ENCODE measurements at places on chromosomes 13 and 19.

GRCh38 chr19:16036941-16037340, 39.4 kb upstream of the TPM4 start:
- DNase-seq, result no peak

- no peak for DNase-seq
These were observed 16.4 kb downstream of the SLC27A1 start for GRCh38 chr19:17486545-17487240.

- DNase-seq, result no peak
These were observed 161.6 kb downstream of the ZIC5 start for GRCh38 chr13:99809926-99810325.

DNA sequence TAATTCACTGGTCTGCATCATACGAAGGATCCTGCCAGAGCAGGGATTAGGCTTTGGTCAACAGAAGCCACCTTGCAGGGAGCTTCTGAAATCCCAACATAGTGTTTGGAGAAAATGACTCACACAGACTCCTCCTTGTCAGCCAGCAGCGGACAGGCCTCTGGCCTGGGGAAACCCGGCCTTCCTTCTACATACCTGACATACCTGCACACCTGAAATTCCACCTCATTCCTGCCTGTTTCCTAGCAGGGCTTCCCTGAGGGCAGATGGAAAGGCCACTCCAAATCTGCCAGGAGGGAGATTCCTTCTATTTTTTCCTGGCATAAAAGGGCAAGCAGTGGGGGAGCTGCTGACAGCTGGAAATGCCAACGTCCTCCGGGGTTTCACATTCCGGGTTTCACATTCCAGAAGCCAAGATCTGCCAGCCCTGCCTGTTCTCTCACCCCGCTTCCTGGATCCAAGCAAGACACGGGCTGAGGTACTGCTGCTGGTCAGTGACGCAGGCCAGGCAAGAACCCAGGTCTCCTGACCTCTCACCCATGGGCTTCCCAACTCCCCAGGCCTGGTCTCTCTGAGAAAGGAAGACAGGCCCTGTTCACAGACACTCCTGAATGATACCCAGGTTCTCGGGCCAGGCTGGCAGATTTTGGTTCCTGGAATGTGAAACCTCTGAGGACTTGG, 18.2 kb upstream of the IGFL1 start:
- DNase-seq, result no peak

DNA sequence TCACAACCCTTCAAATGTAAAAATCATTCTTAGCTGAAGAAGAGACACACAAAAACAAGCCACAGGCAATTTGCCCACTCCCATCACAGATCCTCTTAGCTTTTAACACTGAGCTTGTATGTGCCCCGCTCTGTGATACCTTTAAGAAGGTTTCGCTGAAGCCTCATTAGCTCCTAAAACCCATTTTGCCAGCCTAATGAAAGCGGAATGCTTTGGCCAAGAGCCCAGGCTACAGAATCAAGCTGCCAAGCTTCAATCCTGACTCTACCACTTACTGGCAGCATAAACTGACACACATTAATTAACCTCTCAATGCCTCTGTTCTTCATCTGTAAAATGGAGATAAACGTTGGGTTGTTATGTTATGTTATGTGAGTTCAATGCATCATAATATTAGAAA, 10.5 kb downstream of the ZNF112 start:
- DNase-seq, result no peak

- peak; percentile 71 for DNase-seq
These were observed 1.7 kb upstream of the SLITRK5 start for GRCh38 chr13:87669379-87669978.

DNA sequence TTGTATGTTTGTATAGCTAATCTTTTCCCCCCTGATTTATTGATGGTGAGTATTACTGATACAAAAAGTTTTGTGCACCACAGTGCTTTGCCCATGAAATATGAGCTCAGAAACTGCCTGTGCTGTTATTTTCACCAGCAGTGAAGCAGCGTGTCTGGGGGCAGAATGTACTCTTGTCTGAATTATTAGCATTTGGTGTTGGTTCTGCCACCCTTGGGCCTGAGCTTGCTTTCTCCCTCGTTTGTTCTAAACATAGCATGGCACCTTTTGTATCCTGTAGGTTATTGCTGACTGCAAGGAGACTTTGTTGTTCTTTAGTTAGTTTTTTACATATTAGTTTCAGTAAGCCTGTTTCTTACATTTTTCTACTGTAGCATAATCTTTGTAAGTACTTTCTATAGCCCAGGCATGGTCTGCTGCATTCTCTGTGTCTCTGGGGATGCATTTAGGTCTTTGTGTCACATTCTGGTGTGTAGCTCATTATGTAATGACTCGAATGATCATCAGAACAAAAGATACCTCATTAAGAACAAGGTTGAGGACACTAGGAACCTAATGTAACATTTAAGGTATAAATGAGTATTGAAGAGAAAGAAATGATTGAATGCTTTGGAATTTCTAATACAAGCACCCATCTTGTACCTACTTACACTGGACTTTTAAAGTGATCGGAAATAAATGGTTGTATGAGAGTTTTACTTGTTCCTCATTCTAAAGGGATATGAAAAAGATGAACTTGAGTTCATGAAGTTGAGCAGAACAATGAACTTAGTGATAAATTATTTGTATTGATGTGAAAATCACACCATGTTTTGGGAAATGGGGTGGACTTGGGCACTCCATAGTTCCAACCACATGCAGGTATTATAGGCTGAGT, 50.3 kb upstream of the GPI start:
- no peak for DNase-seq

- peak; percentile 78 for DNase-seq
These were observed 9.4 kb downstream of the OCEL1 start for GRCh38 chr19:17235300-17235970.

DNA sequence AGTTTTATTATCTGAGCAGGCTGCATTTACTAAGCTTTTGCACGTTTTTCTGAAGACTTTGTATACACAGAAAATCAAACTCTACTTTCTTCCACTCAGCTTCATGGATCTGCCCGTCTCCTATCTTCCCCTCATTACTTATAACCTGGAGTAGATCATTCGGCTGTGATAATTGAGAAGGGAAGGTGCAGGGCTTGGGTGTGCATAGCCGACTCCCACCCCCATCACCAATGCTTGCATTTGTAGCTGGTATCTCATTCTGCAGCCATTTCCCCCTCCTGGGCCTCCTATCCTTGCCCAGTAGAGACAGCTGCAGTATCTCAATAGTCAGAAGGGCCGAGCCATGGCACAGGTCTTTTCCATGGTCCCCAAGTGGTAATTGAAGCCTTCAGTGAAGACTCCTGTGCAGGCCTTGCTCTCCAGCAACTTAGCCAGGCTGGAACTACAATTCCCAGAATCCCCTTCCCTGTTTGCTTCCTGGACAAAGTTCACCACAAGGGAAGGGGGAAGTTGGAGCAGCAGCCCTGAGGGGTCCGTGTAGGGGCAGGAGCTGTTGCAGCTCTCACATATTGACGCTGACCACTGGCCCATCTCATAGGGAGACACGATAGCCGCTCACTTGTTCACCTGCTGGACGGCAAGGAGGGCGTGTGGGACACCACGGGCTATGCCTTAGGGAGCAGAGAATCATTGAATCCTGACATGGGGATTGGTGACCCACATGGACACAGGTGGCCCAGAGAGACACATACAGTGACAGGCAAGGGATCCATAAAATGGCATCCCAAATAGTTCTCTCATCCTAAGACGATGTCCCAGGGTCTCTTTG, 2.1 kb upstream of the SIGLEC8 start:
- DNase-seq, result peak; percentile 28

DNA sequence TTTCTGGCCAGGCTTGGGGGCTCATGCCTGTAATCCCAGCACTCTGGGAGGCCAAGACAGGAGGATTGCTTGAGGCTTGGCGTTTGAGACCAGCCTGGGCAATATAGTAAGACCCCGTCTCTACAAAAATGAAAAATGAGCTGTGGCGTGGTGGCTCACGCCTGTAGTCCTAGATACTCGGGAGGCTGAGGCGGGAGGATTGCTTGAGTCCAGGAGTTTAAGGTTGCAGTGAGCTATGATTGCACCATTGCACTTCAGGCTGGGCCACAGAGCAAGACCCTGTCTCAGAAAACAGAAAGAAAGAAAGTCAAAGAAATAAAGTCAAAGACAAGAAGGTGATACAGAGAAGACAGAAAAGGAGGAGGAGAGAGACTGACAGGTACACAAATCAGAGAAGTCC, 2.5 kb upstream of the CACNG6 start:
- DNase-seq, result no peak

GRCh38 chr13:85367887-85368286, 431.3 kb downstream of the SLITRK6 start:
- no peak for DNase-seq

DNA sequence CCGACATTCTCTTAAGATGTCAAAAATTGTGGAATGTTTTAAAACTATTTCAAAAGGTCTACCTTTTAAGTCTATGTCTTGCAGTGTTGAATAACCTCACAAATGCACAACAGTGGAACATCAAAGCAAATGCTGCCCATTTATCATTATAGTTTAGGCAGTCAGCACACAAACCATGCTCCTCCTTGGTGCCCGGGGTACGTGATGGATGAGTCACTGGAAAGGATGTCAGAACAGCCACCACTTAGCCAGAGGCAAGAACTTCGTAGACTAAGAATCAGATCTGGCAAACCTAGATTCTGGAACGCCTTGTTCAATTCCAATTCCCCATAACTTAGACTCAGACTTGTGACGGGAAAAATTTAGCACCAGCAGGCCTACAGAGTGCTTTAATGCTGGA, 343.6 kb downstream of the FGF9 start:
- peak; percentile 1 for DNase-seq

GRCh38 chr13:71021825-71022422, 845.1 kb downstream of the DACH1 start:
- peak; percentile 42 for DNase-seq

- DNase-seq, result peak; percentile 81
These were observed 367.3 kb downstream of the DCT start for GRCh38 chr13:94112227-94112626.

- no peak for DNase-seq
These were observed 676.2 kb downstream of the GPC5 start for GRCh38 chr13:92074658-92075057.

- no peak for DNase-seq
These were observed 19.9 kb upstream of the DHRS12 start for GRCh38 chr13:51823863-51824262.

DNA sequence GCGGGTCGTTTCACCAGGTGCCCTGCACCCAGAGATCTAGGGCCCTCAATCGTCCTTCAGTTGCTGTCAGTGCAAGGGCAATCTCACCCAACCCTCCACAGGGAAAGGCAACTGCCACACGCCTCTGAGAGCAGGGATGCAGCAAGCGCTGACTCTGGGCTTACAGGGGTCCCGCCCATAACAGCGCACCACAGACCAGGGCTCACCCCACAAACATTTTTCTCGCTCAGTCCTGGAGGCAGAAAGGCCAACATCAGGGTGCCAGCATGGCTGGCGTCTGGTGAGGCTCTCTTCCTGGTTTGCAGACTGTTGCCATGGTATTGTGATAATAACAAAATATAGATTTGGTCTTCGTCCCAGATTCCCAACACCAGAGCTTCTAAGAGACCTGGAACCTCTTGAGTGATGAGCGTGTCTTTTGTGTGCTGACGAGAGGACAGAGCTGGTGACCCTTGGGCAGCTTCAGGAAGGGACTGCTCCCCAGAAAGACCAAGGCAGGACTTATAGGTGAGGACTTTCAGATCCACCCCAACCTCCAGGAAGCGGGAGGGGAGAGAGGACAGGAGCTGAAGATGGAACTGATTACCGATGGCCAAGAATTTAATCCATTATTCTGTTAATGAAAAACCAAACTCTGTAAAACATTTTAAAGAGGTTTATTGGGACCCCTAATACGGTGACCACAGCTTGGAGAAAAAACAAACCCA, 51.3 kb downstream of the C13orf46 start:
- no peak for DNase-seq

GRCh38 chr19:34574704-34575103, 93.1 kb downstream of the WTIP start:
- DNase-seq, result no peak

DNA sequence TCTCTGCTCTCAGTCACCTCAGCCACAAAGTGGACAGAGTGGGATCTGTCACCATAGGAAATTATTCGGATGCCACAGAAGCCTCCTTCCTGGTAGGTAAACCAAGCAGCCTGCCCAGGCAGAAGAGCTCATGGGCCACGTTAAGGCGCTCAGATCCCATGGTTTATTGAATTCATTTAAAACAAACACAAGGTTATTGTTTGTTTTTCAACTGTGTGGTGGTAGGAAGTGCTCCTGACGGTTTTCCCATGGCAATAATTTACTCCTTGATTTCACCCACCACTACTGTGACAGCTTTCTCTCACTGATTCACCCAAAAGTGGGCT, 14.4 kb downstream of the BCAM start:
- no peak for DNase-seq

DNA sequence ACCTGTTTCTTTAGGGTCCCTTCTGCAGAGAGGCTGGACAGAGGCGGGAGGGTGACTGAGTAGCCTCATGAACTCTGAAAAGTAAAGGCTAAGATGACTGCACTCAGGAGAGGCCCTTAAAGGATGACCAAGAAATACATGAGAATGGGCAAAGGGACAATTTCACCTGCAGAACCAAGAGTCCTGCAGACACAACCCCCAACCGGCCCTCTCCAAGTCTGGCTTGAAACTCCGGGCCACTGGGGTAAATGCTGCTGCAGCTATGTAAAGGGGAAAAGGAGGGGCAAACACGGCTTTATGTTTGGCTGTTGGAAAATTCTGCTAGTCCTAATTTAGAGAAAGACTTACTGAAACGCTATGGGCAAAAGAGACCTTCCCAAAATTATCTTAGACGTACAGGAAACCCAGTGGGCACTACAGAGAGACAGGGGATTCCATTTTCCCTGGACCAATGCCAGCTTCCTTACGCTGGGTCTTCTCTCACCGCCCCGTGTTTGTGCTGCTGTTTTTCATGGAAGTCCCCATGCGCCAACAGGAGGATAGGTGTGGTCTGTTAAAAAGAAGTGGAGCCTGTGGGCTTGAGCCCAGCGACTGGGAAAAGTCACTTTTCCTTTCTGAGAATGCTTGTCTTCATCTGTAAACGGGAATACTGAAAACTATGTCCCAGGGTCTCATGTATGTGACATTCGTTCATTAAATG, 10.6 kb downstream of the COL4A2 start:
- DNase-seq, result no peak

DNA sequence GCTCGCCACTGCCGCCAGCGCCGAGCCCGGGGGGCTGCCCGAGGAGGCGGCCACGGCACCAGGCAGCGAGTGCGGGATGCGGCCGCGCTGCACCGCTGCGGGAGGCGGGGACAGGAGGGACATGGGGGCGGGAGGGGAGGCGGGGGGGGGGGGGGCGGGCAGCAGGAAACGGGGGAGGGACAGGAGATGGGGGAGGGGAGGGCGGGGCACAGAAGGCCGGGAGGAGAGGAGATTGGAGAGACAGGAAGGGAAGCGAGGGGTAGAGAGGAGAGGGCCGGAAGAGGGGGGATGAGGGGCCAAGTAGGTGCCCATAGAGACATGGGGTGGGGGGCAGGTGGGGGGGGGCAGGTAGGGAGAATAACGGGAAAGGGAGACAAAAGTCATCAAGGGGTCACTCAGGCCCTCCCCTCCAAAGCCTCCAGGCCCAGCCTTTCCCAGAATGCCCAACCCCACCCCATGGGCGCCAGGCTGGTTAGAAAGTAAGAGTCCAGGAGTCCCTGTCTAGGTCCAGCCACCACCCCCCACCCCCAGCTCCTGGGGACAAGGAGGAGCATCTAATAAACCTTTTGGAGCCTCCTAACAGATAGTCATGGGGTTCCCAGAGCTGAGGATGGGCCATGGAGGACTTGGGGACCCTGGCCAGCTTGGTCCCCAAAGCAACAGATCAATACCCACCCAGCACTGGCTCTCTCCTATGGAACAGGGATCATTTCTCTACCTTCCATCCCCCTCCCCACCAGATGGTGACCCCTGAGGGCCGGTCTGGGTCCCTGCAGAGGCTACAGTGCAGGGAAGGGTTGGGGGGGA, 9.5 kb downstream of the NR2F6 start:
- peak; percentile 69 for DNase-seq

GRCh38 chr13:95444006-95444730, 108.4 kb upstream of the CLDN10 start:
- DNase-seq, result no peak
